ENCODE measurements at places on chromosomes 4 and X.

DNA sequence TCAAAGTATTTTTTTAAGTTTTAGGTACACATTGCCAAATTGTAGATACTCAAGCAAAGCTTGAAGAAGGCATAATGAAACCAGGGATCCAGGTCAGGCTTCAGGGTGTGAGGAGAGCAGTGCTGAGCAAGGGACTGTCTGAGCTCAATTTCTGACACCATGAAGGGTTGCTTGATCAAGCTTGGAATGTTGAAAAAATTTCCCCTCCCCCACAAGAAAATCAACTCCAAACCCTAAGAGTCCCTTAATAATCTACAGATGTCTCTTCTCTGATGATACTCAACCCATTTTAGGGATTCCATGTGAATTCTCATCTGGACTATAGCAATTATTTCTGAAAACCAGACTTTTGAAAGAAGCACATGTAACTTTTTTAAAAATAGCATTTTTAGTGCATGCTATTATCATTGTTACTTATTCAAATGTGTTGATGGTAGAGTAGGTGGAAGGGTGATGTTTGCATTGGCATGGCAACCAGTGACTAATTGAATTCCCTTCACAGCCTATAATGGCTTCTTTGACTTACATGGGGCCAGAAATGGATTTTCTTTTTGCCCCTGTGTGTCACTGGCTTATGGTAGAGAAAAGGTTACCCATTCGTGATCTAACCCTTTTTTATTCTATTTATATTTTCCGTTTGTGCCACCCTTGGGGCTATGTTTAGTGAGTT is 252.0 kb downstream of the FBXW7 start:
- peak; percentile 53 for DNase-seq

DNA sequence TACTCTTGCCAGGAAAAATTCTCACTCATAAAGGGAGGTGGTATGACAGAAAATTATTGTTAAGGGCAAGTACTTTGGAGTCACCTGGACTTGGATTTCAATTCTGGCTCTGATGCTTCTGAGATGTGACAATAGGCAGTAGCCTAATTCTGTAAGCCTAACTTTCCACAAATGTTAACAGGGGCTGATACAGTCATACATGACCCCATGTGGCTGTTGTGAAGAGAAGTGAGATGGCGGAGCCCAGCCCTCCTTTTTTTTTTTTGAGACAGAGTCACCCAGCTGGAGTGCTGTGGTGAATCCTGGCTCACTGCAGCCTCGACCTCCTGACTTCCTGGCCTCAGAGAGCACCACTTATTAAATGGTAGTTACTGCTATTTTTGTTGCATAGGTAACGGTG is 54.4 kb upstream of the IRF2 start:
- DNase-seq, result no peak

GRCh38 chr4:55730280-55730931 is 89.2 kb upstream of the EXOC1L start:
- no peak for DNase-seq

GRCh38 chr4:115781528-115782146 is 668.2 kb upstream of the NDST4 start:
- no peak for DNase-seq

DNA sequence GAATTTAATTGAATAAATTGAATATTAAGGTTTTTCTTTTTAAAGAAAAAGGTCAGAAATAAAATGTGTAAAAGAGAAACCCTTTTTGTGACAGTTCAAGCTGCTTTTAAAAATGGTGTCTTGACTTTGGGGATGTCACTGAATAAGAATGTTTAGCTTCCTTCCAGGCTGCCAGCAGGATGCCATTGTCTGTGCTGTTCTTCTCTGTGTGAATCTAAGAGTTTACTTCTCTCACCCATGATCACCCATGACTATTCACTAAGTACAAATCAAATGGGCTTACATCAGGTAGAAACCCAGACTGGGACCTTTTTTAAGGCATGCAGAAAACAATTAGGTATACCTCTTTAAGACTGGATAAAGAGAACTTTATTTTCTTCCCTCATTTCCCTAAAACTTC is 115.3 kb downstream of the DACH2 start:
- DNase-seq, result no peak

- DNase-seq, result peak; percentile 18
Observed at GRCh38 chr4:9996319-9997110, 24.8 kb downstream of the SLC2A9 start.

DNA sequence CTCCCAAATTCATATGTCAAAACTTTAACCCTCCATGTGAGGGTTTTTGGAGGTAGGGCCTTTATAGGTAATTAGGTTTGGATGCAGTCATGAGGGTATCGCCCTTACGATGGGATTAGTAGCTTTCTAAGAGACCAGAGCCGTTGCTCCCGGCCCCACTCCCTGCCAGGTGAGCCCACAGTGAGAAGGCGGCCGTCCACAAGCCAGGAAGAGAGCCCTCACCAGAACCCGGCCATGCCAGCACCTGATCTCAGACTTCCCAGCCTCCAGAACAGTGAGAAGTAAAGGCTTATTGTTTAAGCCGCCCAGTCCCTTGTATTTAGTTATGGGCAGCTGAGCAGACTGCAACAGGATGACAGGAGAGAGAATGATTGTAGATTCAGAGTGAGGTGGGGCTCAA is 40.8 kb downstream of the DCTD start:
- DNase-seq, result no peak

- peak; percentile 89 for DNase-seq
Observed at GRCh38 chr4:153652051-153652784, 31.9 kb upstream of the TLR2 start.

- DNase-seq, result no peak
Observed at GRCh38 chr4:148454835-148455234, 12.6 kb upstream of the NR3C2 start.

- no peak for DNase-seq
Observed at GRCh38 chrX:147811803-147812202, 99.9 kb upstream of the FMR1 start.

DNA sequence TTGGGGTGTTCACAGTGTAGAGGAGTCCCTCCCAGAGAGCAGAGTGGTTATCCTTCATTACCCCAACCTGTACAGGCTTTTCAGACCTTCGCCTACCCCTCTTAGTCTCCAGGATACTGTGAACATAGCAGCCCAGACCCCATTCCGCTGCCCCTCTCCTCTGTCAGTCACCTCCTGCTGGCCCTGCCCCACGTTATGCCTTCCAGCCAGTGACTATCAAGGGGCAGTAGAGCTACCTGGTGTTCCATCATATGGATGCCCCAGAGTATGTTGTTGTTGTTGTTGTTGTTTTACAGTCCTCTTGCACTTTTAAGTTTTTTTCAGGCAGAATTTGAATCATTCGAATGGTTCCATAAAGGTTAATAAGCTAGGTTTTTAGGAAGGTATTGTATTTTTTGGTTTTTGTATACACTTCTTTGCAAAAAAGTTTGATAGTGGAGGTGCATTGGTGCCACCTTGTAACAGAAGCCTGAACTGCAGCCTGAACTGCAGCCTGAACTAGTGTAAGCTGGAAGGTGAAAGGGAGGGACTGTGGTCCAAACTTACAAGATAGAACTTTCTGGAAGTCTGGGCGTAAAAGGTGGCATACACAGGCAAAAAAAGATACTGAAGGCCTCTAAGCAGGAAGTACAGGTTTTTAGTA is 101.4 kb upstream of the RAB40AL start:
- peak; percentile 38 for DNase-seq

DNA sequence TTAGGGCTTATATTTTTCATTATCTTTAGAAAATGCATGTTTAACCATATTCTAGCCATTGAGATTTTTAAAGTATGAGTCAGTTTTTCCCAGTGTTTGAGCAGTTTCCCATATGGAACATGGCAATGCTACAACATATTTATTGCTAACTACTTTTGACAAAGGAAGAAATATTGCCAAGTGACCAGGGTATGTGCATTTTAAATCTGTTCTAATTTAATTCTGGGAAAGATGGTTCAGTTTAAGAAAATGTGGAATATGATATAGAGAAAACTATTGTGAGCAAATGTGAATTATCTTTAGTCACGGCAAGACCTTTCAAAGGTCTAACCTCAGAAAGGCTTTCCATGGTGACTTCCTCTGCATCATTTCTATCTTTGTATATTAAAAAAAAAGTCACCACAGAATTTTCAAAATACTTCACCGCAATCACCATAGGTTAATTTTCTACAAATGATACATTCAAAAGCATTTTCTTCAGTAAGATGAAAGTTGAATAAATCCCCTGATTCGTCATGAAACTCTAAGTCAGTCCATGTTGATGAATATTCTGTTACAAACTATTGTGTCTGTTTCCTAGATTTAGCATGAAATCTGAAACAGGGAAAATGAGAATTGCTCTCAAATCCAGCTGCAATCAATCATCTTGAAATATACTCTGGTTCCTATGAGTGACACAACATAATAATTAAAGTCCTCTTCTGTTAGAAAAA is 2349.0 kb upstream of the TENM3 start:
- DNase-seq, result no peak

- DNase-seq, result no peak
Observed at GRCh38 chr4:87141428-87141827, 79.0 kb downstream of the KLHL8 start.

DNA sequence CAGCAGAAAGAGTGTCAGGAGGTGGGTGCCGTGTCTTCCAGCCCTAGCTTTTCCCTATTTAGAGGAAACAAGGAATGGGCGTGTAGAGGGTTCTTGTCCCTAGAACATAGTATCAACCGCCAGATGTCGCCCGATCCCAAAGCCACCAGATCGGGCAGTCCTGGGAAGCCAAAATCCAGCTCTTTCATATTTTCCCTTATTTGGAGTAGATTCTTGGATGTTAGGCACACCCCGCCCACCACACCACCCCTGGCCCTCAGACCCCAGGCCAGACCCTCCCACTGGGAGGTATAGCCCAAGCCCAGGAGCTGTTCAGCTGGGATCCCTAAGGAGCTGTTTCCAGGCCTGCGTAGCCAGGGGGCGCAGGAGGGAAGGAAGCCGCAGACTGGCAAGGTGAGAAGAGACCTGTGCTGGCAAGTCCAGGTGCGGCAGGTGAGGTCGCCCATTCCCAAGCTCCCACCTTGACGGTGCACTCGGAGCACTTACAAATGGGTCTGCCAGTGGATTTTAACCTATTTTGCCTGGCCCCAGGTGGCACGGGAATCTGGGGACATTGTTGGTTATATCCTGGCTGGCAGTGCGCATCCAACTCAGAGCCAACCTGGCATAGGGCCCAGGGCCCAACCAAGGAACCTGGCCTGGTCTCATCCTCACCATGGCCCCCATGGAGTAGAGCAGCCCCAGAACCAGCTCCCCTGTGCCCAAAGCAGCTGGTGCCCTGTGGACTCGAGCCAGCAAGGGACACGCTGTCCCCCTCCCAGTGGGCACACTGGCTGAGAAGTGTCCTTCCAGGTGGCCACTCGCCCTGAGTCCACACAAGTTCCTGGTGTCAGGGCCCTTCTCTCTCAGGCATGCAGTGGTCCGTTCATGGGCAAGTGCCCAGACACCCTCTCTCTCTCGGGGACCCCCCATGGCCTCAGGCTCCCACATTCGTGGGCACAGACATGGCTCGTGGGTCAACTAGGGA is 811 bp downstream of the FLNA start:
- DNase-seq, result peak; percentile 85

GRCh38 chrX:23952984-23953907 is 45.4 kb downstream of the CXorf58 start:
- DNase-seq, result no peak

DNA sequence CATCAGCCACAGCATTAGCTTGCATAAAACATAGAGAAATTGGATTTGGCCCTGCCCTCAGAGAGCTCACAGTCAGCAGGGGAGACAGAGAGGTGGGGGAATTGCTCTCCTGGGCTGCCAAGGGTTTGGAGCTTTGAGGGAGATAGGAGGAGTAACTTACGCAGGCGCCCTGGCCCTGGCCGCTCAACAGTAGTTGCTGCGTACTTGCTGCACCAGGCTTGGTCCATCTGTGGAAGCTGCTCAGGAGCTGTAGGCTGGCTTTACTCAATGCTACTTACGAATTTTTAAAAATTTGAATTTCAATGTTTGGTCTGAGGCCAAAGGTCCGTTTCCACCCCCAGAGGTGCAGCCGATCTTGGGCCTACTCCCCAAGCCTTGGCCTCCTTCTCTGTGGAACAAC is 83.3 kb downstream of the CPZ start:
- no peak for DNase-seq

DNA sequence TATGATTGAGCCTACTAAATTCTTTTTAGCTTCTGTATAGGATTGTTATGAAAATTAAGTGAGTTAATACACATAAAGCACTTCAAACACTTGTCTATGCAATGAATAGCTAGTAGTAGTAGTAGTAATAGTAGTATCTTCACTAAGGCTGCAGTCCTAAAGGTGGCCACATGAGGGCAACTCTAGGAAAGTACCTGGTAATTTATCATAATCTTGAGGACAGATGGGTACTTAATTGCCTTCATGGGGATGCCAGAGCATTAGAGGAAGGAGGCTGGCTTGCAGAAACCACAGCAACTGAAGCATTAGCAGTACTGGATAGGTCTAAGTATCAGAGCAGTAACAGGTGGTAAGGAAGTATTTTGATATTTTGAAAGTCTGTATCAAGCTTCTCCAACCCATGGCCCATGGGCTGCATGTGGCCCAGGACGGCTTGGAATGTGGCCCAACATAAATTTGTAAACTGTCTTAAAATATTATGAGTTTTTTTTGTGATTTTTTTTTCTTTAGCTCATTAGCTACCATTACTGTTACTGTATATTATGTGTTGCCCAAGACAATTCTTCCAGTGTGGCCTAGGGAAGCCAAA is 17.3 kb downstream of the NIPAL1 start:
- DNase-seq, result peak; percentile 53

GRCh38 chr4:62495032-62495431 is 1294.9 kb downstream of the ADGRL3 start:
- peak; percentile 33 for DNase-seq

GRCh38 chrX:9765737-9766097 is at the start of gene GPR143:
TSS of gene GPR143 (minus strand) at chrX:9765847. CDS start at chrX:9765817, 30 bp downstream.
- no peak for DNase-seq

GRCh38 chr4:89009761-89010369 is 47.1 kb downstream of the FAM13A start:
- no peak for DNase-seq

- peak; percentile 7 for DNase-seq
Observed at GRCh38 chr4:142065086-142065647, 428.8 kb downstream of the IL15 start.

DNA sequence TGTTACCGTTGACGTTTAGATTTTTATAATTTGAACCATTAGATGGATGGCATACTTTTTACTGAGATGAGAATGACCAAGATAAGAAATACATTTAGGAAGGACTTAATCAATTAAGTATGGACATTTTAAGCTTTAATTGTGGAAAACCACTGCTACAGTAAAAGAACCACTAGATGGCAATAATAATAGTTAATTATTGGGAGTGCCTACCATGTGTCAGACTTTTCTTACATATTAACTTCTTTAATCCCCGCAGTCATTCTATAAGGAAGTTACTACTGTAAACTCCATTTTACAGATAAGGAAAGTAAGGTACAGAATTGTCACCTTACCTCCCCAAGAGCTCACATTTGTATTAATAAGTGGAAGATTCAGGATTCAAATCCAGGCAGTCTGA is 48.5 kb upstream of the MYOZ2 start:
- no peak for DNase-seq

All from epithelial cell of esophagus (primary cell).